GF-D8 (cell line): ENCODE measurements at places on chromosomes 3 and 15.

DNA sequence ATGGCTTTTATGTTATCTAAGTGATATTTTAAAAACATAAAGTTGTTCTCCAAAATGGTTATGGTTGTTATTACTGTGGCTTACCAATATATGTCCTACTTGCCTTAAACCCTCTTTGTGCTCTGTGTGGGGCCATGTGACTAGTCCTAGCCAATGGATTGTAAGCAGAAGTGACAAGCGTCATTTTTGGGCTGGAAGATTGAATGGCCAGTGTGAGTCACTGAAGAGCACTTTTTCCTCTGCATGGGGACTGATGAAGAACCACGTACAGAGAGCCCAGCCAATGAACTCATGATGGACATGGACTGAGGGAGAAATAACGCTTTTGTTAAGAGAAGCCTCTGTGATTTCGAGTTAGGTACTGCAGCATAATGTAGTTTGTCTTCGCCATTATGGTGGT lies 332.7 kb downstream of the EDEM1 start:
- DNase-seq: no peak

- DNase-seq: no peak
Observed at GRCh38 chr15:87080547-87080946, 1000.9 kb downstream of the AGBL1 start.

DNA sequence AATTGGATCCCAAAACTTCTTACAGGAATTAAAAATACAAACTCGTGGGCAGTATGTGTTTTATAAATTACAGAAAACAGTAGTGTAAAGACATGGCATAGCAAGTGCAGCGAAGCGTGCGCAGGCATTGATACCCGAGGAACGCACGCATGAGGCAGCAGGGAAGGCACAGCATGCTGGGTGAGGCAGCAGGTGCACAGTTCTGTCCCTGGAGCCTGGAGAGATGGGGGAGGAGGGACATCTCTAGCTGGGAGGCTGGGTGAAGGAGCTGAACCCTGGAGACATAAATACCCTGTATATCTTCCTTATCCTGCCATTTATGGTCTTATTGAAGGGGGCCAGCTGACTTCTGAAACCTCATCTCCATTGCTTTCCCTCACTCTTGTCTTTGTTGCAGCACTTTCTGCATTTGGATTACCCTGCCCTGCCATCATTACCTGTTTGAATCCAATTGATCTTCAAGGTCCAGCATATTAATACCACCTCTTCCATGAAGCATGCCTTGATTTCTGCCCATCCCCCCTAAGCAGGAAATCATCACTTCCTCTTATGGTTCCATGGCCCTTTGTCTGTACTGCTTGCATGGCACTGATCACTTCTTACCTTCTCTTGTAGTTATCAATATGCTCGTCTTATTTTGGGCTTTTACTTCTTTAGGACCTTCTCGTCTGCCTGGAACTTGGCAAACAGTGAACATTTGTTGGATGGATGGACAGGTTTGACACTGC lies 20.5 kb downstream of the LPP start:
- no peak for DNase-seq

DNA sequence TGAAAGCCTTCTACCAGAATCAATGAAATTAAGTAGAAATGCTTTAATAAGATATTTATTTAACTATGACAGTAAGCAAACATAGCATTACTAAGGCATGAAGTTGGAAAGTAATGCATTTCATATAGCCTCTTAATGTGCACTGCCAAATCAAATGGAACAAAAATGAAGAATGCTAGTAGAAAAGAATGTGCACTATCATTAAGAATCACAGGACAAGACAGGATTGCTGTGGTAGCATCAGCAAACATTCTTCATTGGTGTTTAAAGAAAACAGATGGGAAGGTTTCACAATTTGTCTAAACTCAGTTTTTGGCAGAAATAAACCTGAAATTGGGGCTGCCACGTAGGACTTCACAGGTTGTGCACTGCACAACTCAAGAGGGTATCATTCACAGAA lies 168.9 kb downstream of the CNTN3 start:
- no peak for DNase-seq

- no peak for DNase-seq
Observed at GRCh38 chr15:59550956-59551355, 60.6 kb upstream of the GCNT3 start.

GRCh38 chr3:74415731-74416130 lies 198.7 kb downstream of the CNTN3 start:
- no peak for DNase-seq

GRCh38 chr3:105513042-105513441 lies 146.3 kb downstream of the ALCAM start:
- DNase-seq: no peak

GRCh38 chr3:187963677-187964385 lies 190.1 kb upstream of the LPP start:
- no peak for DNase-seq
